ENCODE measurements at places on chromosomes 6 and 20.

GRCh38 chr6:81790034-81790433, 37.6 kb upstream of the TENT5A start:
- DNase-seq: no peak

DNA sequence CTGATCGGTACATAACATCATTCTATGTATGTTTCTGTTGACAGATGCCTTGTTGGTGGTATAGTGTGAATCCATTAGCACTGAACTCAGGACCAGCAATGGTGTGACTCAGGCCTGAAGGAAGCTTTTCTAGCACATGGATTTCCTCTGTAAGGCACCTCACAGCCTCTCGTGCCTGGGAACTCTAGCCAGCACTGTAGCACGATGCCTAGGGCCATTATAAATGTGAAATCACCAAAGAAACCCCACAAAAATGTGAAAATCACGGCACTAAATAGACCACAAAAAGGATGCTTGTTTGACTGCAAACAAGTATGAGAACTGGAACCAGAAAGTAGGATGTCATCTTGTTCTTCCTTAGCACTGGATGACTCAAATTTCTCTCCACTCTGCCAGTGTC, 63.7 kb upstream of the NKX2-2 start:
- no peak for DNase-seq

DNA sequence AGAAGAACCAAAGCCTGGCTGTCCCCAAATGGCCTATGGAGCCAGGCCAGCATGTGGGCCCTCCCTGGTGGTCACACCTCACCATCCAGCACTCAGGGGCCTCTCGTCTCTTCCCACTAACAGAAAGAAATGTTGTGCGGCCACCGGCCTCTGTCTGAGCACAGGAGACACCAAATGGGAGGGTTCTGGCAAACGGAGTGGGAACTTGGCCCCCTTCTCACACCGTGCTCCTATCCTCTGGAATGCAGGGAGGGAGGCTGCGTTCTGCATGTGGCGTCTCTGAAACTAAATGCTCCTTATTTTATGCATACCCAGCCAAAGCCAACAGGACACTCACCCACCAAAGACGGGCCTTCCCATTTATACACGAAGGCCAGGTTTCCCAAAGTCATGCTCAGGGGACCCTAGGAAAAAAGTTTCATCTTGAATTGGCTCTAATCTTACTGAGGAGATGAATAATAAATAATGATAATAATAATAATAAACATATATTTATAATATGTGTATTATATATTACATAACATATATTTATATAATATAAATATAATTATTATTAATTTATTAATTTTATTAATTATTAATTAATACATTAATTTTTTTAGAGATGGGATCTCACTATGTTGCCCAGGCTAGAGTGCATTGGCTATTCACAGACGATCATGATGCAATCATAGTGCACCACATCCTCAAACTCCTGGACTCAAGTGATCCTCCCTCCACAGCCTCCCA, 102.4 kb downstream of the FOXF2 start:
- DNase-seq: no peak

DNA sequence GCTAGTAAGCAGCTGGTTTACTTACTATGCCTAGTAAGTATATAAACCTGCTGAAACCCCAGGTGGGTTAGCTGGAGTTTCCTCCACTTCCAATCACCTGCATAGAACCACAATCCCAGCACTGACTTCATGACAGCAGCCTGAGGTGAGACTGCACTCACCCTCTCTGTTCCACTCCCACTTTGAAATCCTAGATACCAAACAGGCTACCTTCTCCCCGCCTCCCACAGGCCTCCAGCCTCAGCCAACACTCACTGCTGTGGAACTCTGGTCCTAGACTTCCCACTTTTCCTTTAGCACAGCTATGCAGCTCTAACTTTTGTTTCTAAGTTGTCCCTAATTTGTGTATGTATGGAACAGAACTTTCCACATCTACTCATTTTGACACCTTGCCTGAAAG, 149.7 kb upstream of the ARID1B start:
- DNase-seq: no peak

GRCh38 chr6:108966855-108967755, 118.9 kb downstream of the ARMC2 start:
- peak; percentile 56 for DNase-seq

GRCh38 chr6:46510651-46511050, 19.4 kb upstream of the RCAN2 start:
- DNase-seq: peak; percentile 43

GRCh38 chr20:44627364-44628010, 24.0 kb downstream of the ADA start:
- no peak for DNase-seq

DNA sequence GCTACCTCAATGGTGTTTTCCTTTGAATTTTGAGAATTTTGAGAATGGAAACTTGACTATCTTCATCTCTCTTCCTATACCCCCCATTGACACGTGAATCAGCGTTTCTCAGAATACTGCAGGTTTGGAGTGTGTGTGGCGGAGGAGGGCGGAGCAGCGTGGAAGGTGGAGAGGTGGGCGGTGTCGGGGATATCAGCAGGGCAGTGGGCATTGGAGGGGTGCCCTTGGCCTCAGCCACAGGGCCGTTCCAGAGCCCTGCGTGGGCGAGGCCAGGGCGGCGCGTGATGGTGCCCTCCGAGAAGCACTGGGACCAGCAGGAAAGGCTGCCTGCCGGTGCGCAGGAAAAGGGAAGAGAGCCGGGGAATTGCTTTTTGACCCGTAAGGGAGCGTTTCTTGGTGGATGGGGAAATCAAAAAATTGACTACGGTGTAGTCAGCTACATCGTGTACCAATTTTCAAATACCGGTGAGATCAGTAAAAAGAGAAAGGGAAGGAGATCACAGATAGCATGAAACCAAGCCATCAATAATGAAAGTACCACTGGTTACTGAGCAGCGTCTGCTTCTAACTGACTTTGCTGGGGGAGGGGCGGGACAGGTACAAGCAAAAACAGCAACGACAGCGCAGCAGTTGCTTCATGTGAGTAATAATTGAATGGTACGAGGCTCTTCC, 82.7 kb upstream of the DUSP22 start:
- DNase-seq: no peak

GRCh38 chr6:69974193-69974592, 107.8 kb downstream of the COL19A1 start:
- DNase-seq: no peak

GRCh38 chr6:64310214-64310613, 674.6 kb downstream of the PHF3 start:
- DNase-seq: no peak

- DNase-seq: no peak
Observed at GRCh38 chr6:11953641-11954040, 58.5 kb upstream of the HIVEP1 start.

- no peak for DNase-seq
Observed at GRCh38 chr20:23147964-23148730, 62.0 kb upstream of the CD93 start.

DNA sequence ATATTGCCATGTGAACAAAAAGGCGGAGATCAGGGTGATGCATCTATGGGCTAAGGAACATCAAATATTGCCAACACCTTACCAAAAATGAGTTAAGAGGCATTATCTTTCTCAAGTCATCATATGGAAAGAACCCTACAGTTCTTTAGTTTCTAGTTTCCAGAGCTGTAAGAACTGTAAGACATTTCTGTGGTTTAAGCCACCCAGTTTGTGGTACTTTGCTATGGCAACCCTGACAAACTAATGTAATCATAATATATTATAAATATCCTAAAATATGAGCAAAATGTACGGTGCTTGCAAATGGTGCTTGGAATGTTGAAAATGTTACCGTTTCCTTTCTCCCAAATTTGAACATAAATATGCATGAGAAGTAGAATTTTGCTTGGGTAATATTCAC, 349.6 kb downstream of the PHF3 start:
- no peak for DNase-seq

DNA sequence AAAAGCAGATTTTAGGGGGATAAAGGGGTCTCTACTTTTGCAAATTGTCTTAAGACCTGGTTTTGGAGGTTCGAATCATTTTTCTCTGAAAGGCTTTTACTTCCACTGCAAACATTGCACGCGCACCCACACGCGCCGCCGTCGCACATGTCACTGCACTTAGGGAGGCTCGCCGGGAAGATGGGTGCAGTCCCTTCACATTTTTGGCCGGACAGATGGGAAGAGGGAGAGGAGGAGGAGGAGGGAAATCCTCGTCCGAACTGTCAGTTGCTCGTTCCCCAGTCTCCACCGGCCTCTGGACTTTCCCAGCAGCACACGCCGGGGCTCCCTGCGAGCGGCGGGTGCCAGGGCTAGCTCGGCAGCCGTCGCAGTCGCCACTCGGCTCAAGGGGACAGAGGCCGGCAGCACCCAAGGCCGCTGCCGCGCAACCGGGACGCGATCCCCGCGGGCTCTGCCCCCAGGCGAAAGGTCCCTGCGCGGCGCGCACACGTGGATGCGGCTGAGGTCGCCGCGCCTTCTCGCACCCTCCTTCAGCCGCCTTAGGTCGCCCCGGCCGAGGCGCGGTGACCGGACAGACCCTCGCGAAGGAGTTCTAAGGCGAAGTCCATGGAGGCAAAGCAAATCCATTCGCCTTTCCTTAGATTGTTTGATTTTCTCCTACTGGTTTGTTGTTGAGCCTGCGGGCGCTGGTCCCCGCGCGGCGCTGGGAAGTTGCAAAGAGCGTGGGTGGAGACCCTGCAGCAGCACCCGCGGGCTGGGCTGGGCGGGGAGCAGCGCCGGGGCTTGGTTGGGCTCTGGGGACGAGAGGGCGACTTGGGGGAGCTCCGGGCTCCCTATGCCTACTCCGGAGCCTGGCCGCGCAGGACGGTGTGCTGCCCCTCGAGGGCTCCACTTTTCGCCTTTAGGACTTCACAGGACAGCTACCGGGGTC, 1.2 kb downstream of the MYB start:
- peak; percentile 26 for DNase-seq

GRCh38 chr6:46637933-46638332, 14.7 kb downstream of the CYP39A1 start:
- DNase-seq: no peak

DNA sequence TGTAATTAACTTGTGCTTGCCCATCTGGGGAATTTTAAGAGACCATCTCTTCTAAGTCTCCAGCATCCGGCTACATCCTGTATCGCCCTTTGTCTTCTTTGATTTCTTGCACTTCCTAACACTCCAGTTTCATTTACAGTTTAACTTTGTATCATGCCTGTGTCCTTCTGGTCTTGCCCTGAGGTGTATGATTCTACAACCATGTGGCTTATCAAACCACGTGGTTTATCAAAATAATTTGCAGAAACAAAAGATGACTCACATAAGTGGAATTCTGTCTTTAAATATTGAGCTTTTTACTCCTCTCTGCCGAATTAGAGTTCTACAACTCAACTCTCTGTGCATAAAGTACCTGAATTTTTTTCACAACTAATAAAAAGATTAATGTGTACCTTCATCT, 580.7 kb downstream of the KIF16B start:
- no peak for DNase-seq

- DNase-seq: no peak
Observed at GRCh38 chr6:134719911-134720310, 230.0 kb downstream of the ALDH8A1 start.

Measured in body of pancreas (tissue), 4 donors.